AG10803 (cell line): ENCODE measurements at places on chromosomes 6 and 20.
A peak's percentile ranks its signal among the peaks of the same experiment; 100 is the strongest.

DNA sequence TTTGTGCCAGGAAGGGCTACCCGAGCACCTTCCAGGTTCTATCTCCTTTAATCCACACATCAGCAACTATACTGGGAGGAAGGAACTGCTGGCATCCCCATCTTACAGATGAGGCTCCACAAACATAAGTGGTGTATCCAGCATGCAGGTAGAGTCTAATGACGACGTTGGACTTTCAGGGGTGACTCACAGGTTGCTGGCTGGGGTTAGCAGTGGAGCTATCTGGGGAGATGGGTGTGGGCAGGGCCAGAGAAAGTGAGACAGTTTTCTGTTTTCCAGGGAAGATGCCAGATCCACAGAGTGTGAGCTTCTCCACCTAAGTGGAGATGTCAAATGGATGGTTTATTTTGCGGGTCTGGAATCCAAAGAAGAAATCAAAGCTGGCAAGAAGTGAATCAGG, 31.8 kb downstream of the CDH22 start:
- DNase-seq = no peak

- DNase-seq = no peak
Measured at GRCh38 chr6:118297821-118298220, 250.3 kb upstream of the PLN start.

- no peak for DNase-seq
Measured at GRCh38 chr6:108644252-108644651, 83.5 kb downstream of the FOXO3 start.

- peak; percentile 56 for DNase-seq
Measured at GRCh38 chr20:31587545-31588389, 17.3 kb upstream of the ID1 start.

DNA sequence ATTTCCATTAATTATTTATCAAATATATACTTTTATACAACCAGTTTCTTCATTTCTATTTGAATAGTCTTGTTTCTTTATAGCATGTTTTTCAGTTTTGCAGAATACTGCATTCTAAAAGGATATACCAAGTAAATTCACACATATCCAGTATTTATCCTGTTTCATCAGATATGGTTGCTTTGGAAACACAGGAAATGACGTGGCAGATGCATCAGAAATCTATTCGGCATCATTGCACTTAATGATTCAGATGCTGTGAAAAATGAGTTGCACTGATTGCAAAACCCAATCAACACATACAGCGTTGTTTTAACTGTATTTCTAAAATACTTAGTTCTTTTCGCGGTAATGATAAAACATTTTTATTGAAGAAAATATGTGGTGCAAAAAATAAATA, 594.9 kb downstream of the CDH26 start:
- no peak for DNase-seq

DNA sequence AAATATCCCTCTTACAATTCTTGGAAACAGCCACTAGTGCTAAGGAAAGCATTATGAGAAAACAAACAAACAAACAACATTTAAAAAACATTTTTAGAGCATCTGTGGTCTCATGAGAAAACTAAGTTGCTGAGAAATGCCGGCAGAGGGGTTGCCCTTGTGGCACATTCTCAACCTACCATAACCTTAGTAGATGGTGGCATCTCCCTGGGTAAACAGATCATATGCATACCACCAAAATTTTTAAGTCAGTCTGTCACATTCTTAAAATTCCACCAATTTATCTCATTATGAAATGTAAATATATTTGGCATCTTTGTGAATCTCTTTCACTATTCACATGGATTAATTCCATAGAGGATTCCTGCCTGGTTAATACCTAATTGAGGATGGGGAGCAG, 575.7 kb upstream of the MARCKS start:
- DNase-seq = peak; percentile 55

DNA sequence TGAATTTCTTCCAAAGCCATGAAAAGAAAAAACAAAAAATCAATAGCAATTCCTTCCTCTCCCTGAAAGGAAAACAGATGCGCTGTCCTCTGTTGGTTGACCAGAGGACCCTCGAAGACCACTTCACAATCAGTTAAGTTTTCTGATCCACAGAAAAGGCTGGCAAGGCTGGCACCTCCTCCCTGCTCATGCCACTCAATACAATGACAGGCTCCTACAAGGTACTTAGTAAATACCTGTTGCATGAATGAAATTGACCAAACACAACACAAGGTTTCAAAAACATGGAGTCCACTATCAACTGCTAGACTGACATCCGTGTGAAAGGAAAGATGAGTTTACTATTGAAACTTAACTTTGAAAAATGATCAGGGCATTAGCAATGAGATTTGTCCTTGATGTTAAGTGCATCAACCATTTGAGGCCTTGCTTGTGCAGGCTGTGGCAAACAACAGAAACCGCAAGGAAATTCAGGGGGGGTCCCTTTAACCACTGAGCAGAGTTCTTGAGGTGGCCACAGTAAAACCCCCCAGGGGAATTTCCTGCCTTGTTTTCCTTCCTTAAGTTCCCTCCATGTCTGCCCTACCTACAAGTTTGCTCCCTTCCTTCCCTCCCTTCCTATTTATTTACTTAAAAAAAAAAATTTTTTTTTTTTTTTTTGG, 27.9 kb upstream of the RTF2 start:
- DNase-seq = no peak
